ENCODE measurements at places on chromosomes 16 and 17.

- DNase-seq: peak; percentile 1
Observed at GRCh38 chr16:17544785-17545184, 74.0 kb upstream of the XYLT1 start.

GRCh38 chr17:16398270-16399267 is 16.8 kb upstream of the TRPV2 start:
- DNase-seq: peak; percentile 15

GRCh38 chr16:55842369-55843104 is 9.6 kb upstream of the CES1 start:
- peak; percentile 36 for DNase-seq

- peak; percentile 34 for DNase-seq
Observed at GRCh38 chr16:88815901-88816589, 4.3 kb upstream of the APRT start.

GRCh38 chr17:40922239-40922638 is 15.2 kb downstream of the KRT23 start:
- DNase-seq: no peak

DNA sequence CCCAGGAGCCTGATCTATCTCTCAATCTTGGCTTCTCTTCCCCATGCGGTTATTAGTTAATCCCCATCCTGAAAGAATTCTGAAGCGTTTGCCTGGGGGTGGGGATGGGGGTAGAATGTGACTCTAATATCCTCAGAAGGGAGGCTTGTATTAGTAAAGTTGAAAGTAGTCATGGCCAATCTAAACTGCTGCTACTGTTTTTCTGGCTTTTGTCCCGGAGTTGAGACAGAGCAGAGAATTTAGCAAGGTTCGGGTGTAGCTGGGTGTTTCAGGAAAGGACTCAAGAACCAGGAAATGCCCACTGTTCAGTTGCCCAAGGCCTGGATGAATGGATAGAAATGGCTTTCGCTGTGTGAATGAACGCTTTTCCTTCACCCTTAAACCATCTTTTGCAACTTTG is 17.6 kb upstream of the ITGAM start:
- no peak for DNase-seq

- DNase-seq: no peak
Observed at GRCh38 chr16:15847611-15848175, 9.1 kb downstream of the MYH11 start.

DNA sequence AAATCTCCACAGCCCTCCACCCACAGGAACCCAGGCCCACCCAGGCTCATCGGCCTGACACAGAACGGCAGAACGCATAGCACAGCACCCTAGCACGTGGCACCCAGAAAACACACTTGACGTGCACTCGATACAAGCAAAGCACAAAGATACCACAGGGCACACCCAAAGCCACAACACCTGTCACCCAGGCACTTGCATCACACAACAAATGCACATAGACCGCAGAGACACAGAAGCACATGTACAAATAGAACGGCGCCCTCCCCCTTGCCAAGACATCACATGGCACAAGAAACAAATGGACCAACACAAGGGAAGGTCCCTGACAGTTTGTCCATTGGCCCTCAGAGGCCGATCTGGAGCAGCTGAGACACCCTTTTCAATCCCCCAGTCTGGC is 147.7 kb upstream of the WSCD1 start:
- DNase-seq: no peak

GRCh38 chr16:11010575-11011221 is 66.3 kb downstream of the CLEC16A start:
- DNase-seq: no peak

- no peak for DNase-seq
Observed at GRCh38 chr17:43094129-43094835, 30.9 kb downstream of the BRCA1 start.

DNA sequence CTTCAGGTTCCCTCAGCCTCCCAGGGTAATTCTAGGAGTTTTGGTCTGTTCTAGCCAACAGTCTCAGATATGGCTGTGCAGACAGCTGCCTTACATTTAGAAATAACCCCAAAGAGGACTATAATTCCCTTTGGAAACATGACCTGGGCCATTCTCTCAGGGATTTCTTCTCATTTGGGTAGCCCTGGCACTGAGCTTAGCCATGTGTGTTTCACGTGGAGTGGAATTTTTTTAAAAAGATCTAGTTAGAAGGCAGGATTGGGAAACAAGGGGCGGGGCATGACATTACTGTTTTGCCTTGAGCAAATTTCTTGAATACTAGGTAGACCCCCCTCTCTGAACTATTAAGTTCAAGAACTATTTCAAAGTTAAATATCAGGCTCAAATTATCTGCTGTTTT is 29.6 kb upstream of the MRC2 start:
- DNase-seq: no peak

- no peak for DNase-seq
Observed at GRCh38 chr17:82095777-82096708, 2.0 kb downstream of the FASN start.

- no peak for DNase-seq
Observed at GRCh38 chr17:9356488-9356911, 219.1 kb downstream of the STX8 start.

Measured in NCI-H1417 (cell line).